ENCODE measurements at places on chromosomes 11 and 22.

DNA sequence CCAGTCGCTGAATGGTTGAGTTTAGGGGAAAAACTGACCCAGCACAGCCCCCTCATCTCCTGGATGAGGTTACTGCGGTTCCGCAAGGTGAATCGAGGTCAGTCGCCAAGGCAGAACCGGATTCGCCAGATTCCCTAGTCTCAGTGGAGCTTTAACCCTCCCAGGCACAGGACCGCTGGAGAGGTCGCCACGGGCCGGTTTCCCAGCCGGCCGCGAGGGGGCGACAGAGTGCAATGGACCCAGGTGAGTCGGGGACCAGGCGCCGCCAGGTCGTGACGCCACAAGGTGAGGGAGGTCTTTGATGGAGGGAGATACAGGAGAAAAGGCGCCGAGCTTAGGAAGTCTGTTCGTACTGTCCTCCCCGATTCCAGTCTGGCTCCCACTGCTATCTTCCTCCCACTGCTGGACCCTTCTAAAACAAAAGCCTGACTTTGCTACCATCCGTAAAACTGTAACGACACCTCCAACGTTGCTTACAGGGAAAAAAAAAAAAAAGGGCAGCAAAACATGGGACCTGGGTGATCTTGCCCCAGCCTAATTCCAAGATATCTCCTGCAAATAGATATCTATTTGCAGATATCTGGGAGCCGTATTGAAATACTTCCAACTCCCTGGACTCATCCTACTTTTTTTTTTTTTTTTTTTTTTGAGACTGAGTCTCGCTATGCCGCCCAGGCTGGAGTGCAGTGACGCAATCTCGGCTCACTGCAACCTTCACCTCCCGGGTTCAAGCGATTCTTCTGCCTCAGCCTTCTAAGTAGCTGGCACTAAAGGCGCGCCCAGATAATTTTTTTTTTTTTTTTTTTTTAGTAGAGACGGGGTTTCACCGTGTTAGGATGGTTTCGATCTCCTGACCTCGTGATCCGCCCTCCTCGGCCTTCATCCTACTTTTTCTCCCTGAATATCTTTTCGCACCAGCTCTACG is 1.4 kb upstream of the GGA1 start:
- peak; percentile 91 for DNase-seq

- DNase-seq = no peak
Observed at GRCh38 chr11:124791626-124792341, 8.4 kb downstream of the MSANTD2 start.

- no peak for DNase-seq
Observed at GRCh38 chr22:38239101-38239761, 33.6 kb downstream of the TMEM184B start.

DNA sequence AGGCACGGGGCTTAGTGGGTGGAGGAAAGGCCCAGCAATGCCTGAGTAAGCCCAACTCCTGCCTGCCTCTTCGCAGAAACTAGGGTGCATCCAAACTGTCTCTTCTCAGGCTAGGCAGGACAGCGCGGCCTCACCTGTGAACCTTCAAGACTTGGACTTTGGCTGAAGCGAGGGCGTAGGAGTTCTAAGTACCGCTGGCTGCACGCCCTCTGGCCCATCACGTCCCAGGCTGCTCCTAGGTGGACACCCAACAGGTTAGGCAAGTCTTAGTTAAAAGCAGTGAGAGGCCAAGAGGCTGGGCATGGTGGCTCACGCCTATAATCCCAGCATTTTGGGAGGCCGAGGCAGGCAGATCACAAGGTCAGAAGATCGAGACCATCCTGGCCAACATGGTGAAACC is 1.8 kb upstream of the DDB2 start:
- DNase-seq = no peak

DNA sequence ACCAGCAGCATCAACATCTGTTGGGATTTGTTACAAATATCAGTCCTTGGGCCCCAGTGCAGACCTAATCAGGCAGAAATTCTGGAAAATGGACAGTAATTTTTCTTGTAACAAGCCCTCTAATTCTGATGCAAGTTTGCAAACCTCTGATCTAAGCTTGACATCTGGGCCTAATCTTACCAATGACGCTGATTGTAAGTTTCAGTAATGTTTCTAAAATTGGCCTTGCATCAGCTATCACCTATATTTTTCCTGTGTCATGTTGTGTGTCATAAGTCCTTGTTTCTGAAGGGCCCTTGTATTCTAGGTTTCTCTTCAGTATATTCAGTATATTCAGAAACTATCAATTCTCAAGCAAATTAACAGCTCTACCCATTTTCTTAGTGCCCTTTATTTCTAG is 36.4 kb downstream of the ZNF215 start:
- DNase-seq = no peak

DNA sequence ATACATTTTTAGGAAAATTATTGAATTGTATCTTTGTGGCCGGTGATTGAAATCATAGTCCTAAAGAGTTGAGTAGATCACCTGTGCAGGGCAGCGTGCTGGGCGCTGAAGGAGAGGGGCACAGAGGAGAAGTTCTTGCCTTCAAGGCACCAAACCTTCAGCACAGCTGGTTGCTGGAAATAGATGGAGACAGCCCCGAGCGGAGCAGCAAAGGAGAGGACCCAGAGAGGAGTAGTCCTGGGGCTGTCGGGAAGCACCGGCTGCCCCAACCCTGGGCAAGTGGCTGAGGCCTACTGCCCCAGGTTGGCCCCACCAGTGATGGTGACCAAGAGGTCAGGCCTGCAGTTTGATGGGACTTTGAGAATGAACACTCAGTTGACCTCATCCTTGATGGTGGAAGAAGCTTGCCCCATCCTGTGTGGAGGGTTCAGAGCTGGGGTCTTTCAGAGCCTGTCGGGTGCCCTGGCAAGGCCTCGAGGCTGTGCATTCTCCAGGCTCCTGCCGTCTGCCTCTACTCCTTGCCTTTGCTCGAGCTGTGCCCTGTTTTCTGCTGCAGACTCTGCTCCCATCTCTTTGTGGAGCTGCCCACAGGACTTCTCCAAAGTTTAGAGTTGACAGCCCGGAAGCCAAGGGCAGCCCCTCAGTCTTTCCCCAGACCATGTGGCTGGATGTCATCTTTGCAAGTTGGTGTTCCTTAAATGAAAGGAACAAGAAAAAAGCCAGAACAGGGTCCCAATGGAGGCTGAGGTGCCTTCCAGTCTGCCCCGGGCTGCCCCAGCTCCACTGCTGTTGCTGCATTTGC is 285.1 kb downstream of the TBC1D22A start:
- no peak for DNase-seq

- no peak for DNase-seq
Observed at GRCh38 chr11:134244593-134244992, 8.6 kb downstream of the THYN1 start.

- no peak for DNase-seq
Observed at GRCh38 chr22:30196141-30196879, 50.2 kb downstream of the LIF start.

DNA sequence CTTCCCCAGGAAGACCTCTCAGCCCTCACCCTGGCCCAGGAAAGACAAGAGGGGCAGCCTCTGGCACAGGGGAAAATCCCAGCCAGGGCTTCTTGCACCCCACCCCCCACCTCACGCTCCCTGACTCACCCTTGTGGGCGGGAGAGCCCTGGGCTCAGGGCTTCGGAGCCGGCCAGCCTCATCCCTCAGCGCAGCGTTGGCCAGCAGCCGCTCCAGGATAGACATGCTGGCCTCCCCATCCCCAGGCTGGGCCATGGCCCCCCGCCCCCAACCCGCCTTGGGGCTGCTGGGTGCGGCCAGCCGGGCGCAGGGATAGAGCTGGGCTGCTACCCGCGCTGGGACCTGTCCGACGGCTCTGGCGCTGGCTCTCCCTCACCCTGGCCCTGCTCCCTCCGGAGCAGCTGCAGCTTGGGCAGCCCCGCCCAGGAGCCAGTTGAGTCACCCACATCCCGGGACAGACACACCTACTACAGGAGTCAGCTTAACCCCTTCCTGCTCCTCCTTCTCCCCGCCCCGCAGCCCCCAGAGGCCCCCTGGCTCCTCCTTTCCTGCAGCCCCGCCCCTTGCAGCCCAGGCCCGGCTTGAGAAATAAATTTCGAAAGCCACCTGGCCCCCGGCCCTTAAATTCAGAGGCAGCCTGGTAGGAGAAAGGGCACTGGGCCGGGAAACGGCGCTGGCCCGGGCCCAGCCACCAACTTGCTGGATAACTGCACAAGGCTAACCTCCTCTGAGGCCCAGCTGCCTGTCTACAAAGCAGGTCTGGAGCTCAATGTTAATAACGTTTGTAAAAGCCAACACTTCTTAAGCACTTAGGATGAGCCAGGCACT is 13.4 kb downstream of the TNKS1BP1 start:
- DNase-seq = no peak

DNA sequence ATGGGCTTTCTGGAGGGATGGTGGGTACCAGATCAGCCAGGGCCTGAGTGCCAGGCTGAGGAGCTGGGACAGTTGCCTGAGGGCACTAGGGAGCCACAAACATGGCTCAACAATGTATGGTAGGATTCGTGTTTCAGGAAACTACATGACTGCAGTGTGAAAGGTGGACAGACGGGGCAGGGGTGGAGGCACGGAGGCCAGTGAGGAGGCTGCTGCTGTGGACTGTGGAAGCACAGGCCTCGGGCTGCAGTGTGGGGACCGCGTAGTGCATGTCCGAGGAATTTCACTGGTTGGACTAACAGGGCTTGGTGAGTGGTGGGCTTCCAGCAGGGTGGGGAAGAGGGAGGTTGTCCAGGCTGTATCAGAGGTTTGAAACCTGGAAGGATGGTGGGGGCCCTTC is 7.8 kb downstream of the P2RY2 start:
- no peak for DNase-seq

GRCh38 chr11:115450519-115450918 is 53.7 kb downstream of the CADM1 start:
- no peak for DNase-seq

DNA sequence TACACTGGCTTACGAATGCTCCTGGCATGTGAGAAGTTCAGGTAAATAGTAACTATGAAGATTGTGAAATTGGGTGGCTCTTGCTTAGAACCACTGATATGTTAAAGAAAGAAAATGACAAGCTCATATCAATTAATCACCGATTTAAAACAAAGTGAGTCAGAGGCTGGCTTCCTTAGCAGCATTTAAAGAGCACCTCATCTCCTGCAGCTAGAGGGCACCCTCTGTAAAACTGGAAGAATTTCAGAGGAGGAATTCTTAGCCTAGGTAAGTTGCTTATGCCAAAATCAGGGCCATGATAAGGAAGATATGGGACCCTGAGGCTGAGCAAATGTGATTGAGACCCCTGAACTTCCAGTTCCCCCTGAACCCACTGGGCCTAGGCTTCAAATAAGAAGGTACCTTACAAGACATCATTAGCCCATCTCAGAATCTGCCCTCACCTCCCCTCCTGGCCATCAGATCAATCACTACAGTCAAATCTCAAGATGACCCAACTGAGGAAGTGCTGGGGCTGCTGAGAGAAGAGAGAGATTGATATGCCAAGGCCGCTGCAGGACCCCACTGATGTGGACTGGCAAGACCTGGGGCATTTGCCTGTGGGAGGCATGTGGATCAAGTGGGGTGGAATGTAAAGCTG is 8.6 kb upstream of the CD3E start:
- peak; percentile 38 for DNase-seq

GRCh38 chr11:75351791-75352587 is 528 bp upstream of the ARRB1 start:
- DNase-seq = peak; percentile 55

Measured in effector CD4-positive, alpha-beta T cell (primary cell).